ENCODE measurements at places on chromosomes 6 and 20.

DNA sequence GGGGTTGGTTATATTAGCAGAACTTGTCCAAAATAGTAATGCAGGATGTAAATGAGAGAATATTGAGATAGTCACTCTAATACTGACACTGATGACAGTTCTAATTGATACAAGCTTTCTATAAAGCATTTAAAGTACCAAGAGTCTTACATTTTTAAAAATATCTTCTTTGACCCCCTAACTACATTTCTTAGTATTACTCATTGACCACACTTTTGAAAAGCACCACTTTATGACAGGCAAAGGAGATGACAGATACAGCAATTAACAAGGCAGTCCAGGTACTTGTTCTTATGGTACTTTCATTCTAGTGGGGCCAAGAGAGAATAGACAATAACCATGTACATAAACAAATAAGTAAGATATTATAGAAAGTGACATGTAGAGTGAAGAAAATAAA, 139.4 kb upstream of the EYA4 start:
- DNase-seq: no peak

DNA sequence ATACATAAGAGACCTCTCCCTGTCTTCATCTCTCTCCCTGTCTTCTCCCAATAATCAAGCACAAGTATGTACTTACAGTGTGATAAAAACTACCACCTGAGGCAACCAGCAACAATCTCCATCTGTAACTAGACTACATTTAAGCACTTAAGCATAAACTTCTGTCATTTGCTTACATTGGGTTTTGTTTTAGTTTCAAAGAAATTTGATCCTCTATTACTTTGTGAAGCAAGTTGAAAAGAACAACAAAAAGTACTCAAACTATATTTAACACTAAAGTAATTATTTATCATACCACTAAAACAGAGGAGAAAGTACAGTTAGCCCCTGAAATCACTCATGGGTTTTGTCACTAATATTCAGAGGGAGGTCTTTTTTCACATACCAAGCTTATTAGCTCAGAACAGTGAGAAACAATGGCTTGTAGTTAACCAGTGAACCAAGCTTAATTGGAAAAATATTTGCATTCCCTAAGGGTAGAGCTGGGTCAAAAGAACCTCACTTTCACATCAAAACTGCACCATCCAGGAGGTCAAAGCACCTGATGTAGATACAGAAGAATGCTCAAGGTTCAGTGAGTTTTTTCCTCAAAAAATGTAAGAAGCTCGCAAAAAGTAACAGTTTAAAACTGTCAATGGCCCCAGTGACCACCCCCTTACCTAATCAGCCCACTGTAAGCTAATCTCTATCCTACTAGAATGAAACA, 34.1 kb downstream of the DCDC2 start:
- no peak for DNase-seq

- DNase-seq: no peak
Measured at GRCh38 chr6:42961020-42961470, 491 bp downstream of the GNMT start.

DNA sequence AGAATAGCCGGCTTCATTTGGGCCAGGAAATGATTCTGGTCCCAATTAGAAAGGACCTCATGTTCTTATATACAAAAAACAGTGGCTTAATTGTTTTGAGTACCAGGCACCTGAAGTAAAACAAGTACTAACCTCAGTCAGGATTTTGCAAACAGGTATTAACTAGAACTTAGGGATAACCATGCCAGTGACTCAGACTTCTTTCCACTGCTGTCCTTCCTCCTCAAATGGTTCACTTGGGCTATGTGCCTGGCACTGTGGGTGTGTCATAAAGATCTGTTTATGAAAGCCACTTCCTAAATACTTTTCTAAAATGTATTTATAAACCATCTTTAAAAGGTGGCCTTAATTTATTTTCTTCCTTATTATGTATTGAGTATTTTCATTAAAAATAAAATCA, 10.7 kb downstream of the CLDN20 start:
- DNase-seq: no peak

DNA sequence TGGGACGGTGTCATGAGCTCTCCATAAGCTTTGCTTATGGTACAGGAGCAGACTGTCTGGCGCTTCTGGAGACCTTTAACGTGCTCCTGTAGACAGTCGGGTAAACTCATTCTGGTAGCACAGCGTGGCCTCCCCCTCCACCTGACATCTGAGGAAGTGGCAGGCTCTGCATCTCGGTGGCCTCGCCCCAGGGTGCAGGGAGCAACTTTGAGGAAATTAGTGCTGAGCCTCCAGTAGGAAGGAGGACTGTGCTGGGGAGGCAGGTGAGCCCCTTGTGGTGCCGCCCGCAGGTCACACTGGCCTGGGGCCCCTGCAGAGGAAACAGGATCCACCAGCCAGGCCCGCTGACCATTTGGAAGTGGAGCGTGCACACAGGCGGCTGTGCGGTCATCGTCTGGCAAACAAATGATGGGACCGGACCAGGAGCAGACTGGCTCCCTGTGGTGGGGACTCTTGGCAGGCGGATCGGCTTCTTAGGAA, 57.9 kb downstream of the SYNJ2 start:
- no peak for DNase-seq

DNA sequence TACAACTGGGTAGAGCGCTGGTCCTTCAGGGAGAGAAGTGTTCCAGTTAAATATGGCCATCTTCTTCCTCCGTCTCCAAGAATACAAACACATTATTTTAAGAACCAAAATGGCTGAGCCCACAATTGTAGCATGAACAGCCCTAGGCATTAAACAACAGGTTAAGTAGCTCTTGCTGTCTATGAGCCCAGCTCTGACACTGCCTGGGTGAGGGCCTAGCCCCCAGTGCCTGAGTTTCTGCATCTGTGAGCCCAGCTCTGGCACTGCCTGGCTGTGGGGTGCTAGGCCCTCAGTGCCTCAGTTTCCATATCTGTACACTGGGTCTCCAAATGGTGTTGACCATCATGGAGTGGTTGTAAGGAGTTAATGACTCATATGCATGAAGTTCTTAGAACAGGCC, 24.8 kb upstream of the DACT2 start:
- no peak for DNase-seq

- no peak for DNase-seq
Measured at GRCh38 chr20:51357543-51357942, 185.0 kb downstream of the NFATC2 start.

DNA sequence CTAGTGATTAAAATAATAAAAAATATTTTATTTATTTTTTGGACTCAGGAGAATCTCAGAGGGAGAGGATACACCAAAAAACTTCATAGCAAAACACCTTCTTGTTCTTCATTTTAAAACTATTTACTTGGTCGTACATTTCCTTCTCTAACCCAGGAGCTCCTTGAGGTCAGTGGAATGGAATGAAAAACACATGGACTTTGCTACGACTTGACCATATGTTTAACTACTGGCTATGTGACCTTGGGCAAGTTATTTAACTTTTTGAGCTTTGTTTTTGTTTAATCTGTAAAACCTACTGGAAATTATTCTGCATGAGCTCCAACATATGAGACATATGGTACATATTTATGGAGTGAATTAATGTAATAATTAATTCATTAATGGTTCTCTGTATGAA, 1005.5 kb upstream of the CITED2 start:
- no peak for DNase-seq

DNA sequence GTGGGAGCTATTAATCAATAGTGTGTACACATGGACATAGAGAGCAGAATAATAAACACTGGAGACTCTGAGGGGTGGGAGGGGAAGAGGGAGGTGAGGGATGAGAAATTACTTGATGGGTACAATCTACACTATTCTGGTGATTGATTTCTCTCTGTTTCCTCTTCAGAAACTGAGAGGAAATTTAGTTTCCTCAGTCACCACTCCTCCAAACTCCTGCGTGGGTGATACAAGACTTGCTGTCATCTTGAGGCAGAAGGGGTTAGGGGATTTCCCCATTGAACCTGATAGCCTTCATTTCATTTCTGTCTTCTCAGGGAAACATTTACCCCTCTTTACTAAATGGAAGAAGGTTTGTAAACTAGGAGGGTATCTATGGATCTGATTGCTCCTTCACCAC, 84.3 kb upstream of the ESR1 start:
- no peak for DNase-seq

GRCh38 chr6:17450397-17450796, 57.0 kb downstream of the CAP2 start:
- DNase-seq: no peak

DNA sequence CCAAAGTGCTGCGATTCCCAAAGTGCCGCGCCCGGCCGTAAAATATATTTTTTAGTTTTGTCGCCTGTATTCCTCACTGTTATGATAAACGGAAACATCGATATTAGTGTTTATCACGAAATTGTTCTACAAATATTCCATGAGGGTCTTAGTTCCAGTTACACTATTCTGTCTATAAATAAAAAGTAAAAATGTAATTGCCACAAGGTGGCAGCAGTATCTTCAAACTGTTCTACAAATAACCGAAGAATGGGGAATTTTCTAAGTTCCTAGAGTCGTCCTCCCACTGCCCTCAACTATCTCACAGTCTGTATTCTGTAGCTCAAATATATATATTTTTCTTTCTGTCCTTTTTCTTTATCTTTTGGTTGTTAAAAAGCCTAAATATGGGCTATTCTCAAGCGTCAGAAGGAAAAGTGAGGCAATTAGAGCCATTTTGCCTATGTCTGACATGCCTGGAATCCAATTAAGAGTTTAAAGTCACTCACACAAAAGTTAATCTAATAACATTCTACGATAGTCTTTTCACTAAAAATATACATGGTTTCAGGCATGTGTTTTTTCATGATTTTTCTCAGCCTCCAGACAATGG, 14.2 kb upstream of the FAM162B start:
- no peak for DNase-seq

DNA sequence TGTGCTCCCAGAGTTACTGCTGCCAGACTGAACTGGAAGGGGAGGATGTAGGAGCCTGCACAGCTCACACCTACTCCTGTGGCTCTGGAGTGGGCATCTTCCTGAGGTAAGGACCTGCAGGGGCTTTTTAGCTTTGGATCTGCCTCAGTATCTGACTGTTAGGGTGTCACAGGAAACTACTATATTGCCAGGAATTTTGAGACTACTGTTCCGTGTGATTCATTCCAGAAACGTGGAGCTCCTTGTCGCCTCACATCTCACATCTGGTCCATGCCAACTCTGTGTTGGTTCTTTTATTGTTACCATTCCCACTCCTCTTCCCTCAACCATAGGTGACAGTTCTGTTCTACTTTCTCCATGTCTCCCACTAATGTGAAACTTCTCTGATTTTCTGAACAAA, 34.1 kb downstream of the PRPH2 start:
- no peak for DNase-seq

DNA sequence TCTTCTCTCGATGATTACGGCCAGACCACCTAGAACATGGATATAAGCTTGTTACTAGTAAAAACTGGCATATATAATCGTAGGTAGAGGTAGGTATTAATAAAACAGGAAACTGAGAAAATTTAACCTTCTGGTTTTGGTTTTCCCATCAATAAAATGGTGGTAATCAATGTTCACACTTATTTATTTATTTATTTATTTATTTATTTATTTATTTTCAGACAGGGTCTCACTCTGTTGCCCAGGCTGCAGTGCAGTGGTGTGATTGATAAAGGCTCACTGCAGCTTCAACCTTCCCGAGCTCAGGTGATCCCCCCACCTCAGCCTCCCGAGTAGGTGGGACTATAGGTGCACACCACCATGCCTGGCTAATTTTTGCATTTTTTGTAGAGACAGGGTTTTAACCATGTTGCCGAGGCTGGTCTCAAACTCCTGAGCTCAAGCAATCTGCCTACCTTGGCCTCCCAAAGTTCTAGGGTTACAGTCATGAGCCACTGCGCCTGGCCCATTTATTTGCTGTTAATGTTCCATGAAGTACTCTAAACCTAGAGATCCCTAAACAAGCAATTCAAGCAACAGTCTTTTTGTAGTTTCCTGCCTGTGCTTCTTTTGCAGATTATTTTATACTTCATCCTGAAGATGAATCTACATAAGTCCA, 11.5 kb downstream of the TOMM6 start:
- no peak for DNase-seq

DNA sequence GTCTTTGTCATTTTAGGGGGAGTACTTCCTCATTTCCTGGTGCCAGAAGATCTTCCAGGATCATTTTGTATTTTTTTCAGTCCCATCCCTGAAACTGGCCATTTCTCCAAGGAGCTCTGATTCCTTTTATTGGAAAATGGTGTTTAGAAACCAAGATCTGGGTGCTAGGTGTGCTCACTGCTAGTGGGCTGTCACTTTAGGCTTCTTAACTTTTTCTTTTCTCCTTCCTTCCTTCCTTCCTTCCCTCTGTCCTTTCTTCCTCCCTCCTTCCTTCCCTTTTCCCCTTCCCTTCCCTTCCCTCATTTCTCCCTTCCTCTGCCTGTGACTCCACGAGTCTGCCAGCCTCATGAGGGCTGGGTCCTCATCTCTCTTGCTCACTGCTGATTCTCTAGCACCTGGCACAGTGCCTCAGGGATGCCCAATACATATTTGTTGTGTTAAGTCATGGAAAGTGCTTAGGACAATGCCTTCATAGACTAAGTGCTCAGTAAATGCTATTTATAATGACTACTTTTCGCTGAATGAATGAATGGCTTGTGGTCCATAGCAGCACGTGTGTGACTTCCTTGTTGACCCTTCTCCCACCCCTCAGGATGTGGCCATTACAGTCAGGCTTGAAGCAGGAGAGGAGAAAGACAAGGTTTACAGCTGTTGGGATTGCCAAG, 36.9 kb downstream of the APCDD1L start:
- no peak for DNase-seq

DNA sequence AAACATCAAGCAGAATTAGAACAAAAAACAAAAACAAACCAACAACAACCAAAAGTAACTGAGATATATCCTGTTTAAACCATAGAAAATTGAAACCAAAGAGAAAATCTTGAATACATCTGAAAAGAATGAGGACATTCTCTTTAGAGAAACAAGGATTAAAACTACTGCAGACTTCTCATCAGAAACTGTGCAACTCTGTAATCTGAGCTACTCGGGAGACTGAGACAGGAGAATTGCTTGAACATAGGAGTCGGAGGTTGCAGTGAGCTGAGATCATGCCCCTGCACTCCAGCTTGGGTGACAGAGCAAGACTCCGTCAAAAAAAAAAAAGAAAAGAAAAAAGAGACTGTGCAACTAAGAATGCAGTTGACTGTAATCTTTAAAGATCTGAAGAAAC, 153.4 kb downstream of the SYNDIG1 start:
- no peak for DNase-seq

DNA sequence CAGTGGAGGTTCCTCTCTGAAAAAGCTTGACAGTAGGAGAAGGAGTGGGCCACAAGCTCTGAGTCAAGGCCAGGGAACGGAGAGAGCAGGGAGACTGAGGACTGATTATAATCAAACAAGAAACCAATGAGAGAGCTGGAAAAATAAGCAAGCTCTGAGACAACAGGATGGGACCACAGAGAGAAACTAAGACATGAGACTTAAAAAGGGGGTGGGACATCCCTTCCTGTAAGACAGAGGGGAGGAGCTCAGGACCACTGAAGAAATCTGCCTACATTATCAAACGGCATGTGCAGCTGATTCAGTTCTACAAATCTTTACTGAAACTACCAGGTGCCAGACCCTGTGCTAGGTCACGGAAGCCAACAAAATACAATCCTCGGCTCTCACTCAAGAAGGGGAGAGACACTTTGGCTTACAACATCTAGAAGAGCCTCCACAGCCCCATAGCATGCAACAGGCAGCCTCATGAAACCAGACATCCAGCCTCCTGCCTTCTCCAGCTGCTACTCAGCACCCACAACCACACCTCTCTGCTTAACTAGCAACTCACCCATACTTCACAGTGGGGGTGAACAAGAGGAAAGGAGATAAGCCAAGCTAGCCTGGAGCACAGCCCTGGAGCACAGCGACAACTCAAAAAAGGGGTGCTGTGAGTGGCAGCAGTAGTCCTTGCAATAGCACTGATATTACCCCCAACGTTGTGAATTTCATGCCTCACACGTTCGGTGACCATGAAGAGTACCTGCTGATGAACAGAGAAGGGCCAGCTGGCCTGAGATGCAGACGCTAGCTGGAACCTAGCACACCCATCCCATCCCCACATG, 39.1 kb upstream of the ANKRD60 start:
- DNase-seq: no peak
